ENCODE measurements at places on chromosomes 3 and 15.

DNA sequence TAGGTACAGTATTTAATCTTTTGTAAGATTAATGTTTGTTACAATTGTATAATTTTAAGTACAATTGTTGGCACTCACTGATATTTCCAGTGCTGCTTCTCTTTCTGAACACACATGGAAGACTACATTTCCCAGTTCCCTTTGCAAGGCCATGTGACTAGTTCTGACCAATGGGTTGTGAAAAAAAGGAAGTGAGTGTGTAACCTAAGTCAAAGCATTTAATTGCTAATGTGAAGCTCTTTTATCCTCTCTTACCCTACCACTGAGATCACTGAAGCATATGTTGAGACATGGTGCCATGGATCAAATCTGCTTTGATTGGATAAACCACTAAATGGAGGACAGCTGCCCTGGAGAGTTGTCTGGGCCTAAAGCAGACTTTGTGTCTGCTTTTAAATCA lies 83.9 kb upstream of the PLXND1 start:
- DNase-seq, result no peak

GRCh38 chr3:157323360-157323759 lies 113.3 kb upstream of the PTX3 start:
- DNase-seq, result no peak

DNA sequence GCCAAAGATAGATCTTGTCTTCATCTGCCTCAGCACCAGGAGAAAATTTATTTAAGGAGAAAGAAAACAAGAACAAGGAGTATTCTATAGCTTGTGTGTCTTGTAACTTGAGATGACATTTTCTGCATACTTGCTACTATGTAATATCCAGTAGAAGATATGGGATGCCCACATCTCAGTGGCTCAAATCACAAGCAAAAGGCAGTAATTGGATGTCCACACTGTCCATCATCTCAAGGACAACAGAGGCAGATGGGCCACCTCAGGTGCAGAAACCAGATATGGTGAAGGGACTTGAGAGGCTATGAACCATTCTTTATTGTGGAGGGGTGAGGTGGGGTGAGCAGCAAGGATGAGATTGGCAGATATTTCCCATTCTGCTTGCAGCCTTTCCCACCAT lies 309.0 kb downstream of the GBE1 start:
- no peak for DNase-seq

- DNase-seq, result no peak
Measured at GRCh38 chr15:44183363-44183762, 11.7 kb downstream of the FRMD5 start.

GRCh38 chr15:91921843-91922198 lies 68.3 kb downstream of the SLCO3A1 start:
- DNase-seq, result no peak

GRCh38 chr15:65577129-65577996 lies 33.6 kb downstream of the INTS14 start:
- DNase-seq, result no peak

GRCh38 chr3:12489832-12490231 lies 5.6 kb downstream of the TSEN2 start:
- DNase-seq, result no peak

DNA sequence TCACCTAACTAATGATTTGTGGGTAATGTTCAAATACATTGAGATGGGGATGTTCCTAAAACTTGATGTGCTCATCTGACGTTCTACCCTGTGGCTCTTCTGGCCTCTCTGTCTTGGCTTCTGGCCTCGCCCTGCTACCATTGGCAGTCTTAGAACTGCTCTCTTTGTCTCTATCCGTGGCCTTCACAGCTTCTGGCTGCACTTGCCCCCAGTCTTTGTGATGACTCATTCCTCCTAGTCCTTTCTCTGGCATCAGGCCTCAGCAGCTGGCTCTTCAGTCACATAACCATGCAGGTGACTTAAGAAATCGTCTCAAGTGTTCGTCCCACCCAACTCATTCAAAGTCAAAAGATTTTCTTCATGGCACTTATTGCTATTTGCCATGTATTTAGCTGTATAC lies 188.1 kb downstream of the BBX start:
- DNase-seq, result no peak

DNA sequence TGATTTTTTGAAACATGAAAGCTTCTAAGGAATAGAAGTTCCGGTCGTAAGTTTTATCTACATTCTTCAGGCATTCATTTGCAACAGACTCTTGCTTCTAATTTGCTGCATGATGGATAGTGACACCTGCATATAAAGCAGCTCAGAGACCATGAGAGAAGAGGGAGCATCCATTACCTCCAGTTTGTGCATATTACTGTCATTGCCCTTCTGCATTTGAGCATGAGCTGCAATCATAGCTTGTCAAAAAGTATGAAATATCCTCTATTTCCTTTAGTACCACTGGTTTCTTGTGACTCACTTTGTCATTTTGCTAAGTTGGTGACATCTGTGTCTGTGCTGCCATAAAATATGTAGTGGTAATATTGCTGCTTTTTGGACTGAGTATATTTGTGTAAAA lies 160.1 kb upstream of the STAC start:
- DNase-seq, result no peak

DNA sequence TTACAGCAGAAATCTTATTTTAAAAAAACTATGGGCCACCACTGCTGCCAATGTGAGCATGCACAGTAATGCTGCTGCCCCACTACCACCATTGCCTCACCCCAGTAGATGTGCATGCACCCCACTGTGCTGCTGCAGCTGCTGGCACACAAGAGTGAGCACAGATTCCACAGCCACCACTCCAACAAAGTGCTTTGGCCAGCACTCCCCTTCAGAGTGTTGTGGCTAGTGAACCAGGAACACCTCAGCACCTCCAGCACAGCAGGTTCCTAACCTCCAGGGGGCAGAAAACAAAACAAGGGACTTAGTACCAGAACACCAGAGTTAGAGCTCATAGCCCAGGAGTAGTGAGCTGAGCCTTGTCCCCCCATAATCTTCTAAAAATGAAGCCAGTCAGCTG lies 629.6 kb downstream of the PYDC2 start:
- no peak for DNase-seq

- no peak for DNase-seq
Measured at GRCh38 chr3:46666453-46666845, 27.0 kb downstream of the ALS2CL start.

- DNase-seq, result no peak
Measured at GRCh38 chr3:151468284-151468917, 7.5 kb upstream of the IGSF10 start.

DNA sequence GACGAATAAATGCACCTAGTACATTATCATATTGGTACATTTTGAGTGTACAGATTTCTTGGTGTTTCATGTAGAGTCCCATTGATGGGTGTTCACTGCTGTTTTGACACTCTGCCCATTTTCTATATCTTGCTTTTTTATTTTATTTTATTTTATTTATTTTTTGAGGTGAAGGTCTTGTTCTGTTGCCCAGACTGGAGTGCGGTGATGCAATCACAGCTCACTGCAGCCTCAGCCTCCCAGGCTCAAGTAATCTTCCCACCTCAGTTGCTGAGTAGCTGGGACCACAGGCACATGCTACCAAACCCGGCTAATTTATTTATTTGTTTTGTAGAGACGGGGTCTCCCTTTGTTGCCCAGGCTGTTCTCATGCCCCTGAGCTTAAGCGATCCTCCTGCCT lies 44.2 kb downstream of the DNAJC13 start:
- no peak for DNase-seq

GRCh38 chr3:37963635-37964034 lies 27.0 kb upstream of the VILL start:
- no peak for DNase-seq

DNA sequence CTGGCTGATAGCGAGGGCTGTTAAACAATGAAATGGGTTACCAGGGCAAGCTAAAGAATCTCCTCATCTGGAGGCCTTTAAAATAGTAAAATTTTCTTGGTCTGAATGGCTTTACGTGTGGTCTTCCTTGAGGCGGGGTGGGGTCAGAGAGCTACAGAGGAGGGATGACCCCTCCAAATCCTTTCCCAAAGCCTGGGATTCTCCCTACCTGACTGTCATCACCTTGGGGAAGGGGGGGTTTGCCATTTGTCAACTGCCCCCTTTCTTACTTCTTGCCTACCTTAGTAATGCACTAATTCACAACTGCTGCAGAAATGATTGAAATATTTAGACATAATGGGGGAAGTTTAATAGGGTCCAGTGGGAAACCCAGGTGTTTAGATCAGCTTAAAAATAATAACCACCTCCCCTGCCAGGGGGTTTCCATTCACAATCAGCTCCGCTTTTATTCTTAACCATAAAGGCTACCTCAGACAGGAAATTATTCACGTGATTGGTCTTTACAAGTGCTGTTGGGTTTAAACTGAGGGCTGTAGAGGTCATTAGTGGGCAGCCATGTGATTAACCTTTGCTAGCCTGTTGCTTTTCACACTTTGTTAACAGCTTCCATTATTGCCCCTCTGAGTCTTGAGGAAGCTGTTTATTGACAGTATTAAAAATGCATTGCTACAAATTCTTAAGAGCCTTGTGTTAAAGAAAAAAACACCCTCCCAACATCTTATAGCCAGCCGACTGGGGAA lies 276.5 kb upstream of the ATP11B start:
- no peak for DNase-seq

GRCh38 chr3:52865994-52866393 lies 31.2 kb upstream of the MUSTN1 start:
- no peak for DNase-seq

DNA sequence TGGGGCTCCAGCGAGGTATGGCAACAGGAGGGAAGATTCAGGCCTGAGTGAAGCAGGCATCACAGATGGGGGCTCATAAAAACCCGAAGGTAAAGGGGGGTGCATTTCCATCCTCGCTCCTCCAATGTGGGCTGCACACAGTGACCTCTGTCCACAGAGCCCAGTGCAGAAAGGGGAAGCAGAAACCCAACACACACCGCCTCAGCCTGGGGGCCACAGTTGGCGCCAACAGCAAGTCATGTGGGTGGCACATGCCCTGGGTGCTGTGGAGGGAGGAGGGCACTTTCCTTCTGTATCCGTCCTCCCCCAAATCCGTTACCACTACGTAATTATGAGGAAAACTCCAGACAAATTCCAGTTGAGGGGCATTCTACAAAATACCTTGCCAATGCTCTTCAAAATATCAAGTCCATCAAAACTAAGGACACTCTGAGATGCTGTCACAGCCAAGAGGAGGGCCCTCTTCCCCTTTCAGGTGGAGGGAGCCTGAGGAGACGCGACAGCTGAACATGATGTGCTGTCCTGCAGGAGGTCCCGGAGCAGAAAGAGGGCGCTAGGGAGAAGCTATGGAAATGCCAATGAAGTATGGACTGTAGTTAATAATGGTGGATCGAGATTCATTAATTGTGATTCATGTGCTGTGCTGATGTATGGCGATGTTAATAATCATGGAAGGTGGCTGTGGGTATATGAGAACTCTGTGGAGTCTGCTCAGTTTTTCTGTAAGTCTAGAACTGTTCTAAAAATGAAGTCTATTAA lies 16.4 kb downstream of the APBA2 start:
- DNase-seq, result no peak

DNA sequence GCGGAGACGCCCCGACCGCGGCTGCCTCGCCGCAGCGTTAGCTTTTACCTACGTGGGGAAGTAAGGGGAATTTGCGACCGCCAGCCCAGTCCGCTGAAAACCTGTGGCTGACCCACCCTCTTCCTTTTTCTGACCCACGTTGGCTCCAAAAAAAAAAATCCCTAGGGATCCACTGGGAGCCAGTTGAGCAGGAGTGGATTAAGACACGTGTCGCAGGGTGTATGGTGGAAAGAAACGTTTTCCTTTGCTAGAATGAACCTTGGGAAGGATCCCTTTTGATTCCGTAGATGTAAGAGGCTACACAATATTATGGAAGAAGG lies 575 bp upstream of the PCYT1A start:
- DNase-seq, result no peak

DNA sequence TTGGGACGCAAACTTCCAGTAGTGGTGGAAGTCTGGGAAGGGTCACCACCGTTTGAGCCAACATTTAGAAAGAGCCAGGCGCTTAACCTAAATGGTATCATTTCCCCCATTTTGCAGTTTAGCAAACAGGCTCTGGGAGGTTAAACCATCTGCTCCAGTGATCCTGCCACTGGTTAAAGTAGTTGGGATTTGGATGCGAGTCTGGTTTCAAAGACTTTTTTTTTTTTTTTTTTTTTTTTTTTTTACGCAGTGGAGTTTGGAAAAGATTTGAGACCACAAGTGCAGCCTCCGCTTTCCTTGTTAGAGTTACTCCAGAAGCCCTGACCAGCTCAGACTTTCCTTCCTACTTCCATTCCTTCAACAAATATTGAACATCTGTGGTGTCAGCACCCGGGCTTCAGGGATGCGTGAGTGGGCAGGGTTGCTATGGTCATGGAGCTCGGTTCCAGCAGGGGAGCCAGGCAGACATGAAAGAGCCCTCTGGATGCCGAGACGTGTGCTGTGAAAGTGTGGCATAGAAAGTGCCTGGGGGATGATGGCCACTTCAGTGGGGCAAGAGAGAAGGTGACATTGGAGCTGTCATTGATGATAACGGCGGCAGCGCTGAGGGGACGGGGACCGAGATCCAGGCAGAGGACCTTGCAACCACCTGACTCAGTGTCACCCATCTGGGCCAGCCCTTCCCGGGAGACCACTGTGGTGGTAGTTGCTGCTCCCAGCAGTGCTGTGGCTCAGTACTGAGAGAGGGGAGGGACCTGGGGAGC lies 1.1 kb upstream of the RNU6-1 start:
- DNase-seq, result no peak

DNA sequence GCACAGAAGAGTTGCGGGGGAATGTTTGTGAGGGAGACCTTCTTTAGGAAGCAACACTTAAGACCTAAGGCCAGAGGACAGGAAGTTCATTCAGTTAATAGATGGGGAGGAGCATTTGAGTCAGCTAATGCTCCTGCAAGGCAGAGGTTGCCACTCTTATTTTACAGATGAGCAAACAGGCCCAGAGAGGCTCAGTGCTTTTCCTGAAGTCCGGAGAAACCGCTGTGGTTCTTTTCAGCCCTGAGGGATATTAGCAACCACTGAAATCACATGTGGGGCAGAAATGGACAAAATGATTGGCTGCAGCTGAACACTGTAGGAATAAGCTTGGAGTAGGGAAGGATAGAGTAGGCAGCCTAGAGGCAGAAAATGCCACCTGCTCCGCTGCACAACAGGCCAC lies 33.3 kb upstream of the RTP4 start:
- DNase-seq, result no peak

DNA sequence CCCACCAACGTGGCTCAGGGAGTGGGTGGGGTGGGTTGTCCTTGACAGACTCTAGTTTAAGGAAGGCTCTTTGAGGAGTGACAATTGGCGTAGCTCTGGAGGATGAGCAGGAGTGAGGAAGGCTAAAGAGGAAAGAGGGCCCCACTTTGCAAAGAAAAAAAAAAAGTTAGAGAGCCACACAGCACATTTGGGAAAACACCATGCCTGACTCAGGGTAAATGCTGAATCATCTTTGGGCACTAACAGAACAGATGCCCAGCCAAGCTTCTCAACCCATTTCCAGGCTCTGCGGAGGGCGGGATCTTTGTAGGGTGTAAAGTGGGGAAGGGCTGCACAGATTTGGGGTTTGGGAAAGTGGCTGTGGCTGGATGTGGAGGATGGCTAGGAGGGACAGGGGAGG lies 179.1 kb upstream of the RGMA start:
- DNase-seq, result no peak

DNA sequence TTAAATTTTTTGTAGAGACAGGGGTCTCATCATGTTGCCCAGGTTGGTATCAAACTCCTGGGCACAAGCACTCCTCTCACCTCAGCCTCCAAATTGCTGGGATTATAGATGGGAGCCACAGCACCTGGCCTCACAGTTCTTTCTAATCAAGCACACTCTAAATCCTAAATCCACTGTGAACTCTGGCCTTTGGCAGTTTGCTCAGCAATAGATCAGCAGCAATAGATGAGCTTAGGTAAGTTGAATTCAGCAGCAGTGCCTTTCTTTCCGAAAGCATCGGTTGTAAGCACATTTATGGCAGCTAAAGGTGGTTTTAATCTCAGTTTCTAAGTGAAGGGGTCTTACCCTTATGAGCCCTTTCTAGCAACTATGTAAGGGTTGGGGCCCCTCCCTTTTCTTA lies 16.6 kb downstream of the PDHB start:
- DNase-seq, result no peak
